ENCODE measurements at places on chromosomes 13 and 19.
A peak's percentile ranks its signal among the peaks of the same experiment; 100 is the strongest.

GRCh38 chr19:1230783-1231489 is 6.9 kb downstream of the CBARP start:
- DNase-seq, result no peak

- DNase-seq, result peak; percentile 25
Measured at GRCh38 chr13:21138561-21138960, 37.8 kb downstream of the SKA3 start.

GRCh38 chr19:1765904-1766799 is 12.8 kb downstream of the ONECUT3 start:
- DNase-seq, result no peak

- DNase-seq, result peak; percentile 49
Measured at GRCh38 chr19:12995596-12996405, 526 bp downstream of the NFIX start.

DNA sequence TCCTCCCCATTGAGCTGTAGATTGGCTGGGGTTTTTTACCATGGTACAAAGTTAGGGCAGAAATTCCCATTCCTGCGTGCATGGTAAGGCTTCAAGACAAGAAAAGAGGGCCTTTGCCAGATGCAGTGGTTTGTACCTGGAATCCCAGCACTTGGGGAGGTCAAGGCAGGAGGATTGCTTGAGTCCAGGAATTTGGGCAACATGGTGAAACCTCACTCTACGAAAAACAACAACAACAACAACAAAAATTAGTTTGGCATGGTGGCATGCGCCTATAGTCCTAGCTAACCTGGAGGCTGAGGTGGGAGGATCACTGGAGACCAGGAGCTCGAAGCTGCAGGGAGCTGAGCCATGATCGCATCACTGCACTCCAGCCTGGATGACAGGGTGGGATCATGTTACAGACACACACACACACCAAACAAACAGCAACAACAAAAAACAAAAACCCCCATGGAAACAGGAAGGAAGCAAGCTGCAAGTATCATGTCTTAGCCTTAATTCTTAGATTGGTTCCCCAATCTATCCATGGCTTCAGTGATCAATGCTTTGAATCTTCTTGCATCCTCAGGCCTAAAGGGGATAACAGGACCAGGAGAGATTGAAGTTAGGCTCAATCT is 5.5 kb upstream of the WTIP start:
- peak; percentile 20 for DNase-seq
